ENCODE measurements at places on chromosomes 7 and 10. TPM values are rescaled to one million over a fixed set of nuclear protein-coding genes. Genes with fewer than 3 reads are reported as not detected.

The GRID2IP gene
- not detected for total RNA-seq

The ZNF722 gene
- not detected for total RNA-seq

The SPACDR gene
- total RNA-seq = not detected

- DNase-seq = peak; percentile 69
- no peaks in the 10 kb centered on the region for H3K27me3 ChIP-seq
- no peaks in the 10 kb centered on the region for H3K4me1 ChIP-seq
These were observed 110.2 kb downstream of the TMEM26 start for GRCh38 chr10:61342858-61343572.

The SPDYE18 gene
- 1.8 TPM for total RNA-seq

DNA sequence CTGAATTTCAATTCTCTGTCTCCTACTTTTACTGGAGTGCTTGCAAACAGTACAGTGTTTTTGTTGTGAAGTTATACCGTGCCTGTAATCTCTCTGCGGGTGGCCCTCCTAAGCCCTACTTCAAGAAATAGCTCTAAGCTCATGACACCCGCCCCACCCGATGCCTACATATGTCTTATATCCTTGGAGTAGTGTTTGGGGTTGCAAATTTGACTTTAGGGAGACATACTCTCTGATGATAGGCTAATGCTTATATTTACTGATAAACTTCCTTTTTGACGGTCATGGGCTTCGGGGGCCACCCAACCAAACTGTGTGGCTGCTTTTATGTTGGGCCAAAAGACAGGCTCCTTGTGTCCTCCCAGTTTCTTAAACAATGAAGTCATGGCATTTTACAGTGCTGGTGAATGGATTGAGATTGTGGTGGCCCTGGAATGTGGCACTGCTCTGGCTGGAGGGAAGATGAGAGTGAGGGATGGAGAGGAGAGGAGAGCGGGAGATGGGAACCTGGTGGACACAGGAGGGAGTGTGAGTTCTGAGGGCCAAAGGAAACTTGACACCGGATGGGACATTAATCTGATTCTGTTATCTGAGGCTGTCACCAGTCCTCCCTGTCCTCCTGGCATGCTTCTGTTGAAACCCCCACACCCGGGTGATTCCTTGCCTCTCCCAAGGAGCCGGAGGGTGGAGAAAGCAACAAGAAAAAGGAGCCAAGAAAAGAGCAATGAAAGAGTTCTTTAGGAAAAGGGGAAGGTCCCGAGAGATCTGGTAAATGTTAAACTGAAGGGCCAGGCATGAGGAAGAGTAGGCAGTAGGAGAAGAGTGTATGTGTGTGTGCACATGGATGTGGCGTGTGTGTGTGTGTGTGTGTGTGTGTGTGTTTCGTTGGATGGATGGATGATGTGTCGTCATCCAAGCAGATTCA, 113.3 kb downstream of the TCF7L2 start:
- peaks cover 99% of the 10 kb centered on the region for H3K4me1 ChIP-seq
- H3K36me3 ChIP-seq = no peaks in the 10 kb centered on the region
- H3K27me3 ChIP-seq = no peaks in the 10 kb centered on the region
- no peak overlapping the region for H3K4me3 ChIP-seq
- DNase-seq = peak; percentile 53
